ENCODE measurements at places on chromosomes 6 and 20.

DNA sequence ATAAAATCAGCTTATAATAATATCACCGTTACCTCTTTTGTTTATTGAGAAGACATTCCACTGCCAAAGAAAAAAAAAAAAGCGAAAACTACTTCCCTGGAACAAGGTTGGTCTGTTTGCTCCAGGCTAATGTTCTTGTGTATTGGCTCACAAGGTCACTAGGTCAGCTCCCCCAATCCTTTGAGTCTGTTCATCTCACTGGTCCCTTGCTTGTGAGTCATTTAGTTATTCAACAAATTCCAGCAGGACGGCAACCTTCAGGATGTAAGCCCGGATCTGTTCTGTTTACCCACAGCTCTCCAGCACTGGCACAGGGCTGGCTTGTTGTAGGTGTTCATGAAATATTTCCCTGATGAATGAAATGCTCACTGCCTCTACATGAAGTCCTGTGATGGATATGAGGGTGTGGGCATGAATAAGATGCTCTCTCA, 3.3 kb downstream of the ARHGAP40 start:
- DNase-seq: no peak

DNA sequence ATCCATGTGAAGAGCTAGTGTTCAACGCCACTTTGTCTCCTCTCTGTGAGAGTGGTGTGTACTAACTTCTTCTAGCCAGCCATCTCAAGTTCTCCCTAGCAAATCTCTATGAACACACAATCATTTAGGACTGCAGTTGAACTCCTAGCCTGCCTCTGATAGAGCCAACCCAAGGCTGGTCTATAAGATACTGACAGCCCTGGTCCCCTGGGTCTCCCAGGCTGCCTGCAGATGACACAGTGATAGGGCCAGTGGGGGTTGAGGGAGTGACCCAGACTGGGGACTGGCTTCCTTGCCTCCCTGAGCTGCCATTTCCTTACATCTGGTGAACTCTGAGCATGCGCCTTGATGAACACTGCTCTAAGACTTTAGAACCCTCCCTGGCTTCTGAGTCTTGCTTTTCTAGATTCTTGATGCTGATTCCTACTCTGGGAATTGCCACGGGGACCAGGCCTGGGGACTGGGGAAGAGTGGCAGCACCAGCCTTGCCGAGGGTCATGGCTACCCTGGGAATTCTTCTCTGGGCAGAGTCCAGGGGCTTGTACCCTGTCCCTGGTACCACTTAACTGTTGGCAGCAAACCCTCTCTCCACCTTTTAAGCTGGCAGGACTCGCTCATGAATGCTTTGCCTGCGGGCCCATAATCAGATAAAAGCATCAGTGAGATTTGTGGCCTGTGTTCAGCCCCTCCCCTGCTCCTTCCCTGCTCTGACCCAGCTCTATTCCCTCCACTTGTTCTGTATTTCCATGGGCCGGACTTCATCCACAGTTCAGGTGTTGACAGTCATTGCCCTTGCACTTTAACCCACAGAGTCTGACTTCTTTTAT, 130.8 kb upstream of the CHD6 start:
- no peak for DNase-seq

- no peak for DNase-seq
Measured at GRCh38 chr20:64106981-64107735, at the start of gene NPBWR2. Gene NPBWR2, minus strand, starts transcription at chr20:64107565. Its CDS starts 734 bp downstream, at chr20:64106831.

DNA sequence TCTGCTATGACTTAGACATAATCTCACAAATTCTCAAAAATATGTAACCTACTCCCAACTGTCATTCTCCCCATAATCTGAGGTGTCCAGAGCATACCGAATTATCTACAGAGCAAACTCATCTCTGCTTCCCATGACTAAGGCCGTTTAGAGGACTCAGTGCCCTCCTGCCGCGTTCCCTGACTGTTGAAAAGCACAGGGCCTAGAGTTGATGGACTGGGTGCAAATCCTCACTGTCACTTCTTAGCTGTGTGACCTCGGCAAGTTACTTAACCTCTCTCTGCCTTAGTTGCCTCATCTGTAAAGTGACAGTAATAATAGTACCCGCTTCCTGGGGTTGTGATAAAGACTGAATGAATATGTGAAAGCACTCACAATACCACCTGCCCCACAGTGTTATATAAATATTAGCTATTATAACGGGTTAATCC, 4.7 kb upstream of the TUBB2A start:
- no peak for DNase-seq

DNA sequence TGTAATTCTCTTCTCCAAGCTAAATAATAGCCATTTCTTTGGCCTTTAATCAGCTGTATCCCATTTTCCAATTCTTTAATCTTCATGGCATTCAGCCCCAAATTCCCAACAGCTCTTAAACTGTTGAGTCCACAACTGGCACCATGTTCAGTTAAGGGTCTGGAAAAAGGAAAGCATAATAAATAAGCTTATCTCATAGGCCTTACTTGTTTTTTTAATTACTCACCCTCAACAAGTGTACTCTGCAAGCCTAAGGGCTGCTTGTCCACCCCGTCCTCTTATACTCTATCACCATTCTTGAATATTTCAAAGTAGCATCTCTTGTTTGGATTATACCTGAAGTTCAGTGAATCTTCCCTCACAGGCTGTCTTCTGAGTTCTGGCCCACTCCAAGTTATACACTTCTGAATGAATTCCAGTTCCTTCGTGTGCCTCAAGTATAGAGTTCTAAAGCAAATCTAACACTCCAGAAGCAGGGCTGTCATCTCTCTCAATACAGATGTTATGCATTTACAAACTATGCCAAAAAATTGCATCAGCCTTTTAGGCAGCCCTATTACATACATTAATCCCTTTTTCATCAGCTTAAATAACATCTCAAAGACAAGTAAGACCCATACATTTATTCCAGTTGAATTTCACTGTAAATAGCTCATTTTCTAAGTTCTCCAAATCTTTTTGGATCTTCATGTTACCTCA, 98.7 kb downstream of the COL21A1 start:
- DNase-seq: no peak

GRCh38 chr6:16292432-16292831, 54.0 kb downstream of the GMPR start:
- no peak for DNase-seq

- no peak for DNase-seq
Measured at GRCh38 chr6:163793011-163793983, 378.8 kb downstream of the QKI start.

- no peak for DNase-seq
Measured at GRCh38 chr6:22356362-22356940, 59.6 kb upstream of the PRL start.
